Activated T-helper 1 cell treated with Interleukin-2 at 50 U/mL for 16 hours (primary cell): ENCODE measurements at places on chromosomes 3 and 15.

GRCh38 chr15:93165734-93166470 lies 76.9 kb upstream of the RGMA start:
- DNase-seq = no peak

DNA sequence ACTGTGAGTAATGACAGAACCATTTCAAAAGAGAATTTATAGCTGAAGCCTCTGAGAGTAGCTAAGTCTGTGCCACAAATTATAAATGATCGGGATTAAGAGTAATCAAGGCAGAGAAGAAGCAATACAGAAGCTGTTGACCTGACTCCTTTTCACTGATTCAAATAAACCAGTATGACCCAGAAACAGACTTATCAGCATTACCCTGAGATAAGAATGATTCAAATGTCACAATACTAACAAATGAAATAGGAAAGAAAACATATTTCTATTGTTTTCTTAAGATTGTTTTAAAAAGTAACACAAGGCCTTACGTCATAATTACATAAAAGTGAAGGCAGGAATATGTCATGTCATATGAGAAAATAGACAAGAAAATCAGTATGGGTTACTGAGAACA lies 1534.6 kb downstream of the SI start:
- DNase-seq = no peak

DNA sequence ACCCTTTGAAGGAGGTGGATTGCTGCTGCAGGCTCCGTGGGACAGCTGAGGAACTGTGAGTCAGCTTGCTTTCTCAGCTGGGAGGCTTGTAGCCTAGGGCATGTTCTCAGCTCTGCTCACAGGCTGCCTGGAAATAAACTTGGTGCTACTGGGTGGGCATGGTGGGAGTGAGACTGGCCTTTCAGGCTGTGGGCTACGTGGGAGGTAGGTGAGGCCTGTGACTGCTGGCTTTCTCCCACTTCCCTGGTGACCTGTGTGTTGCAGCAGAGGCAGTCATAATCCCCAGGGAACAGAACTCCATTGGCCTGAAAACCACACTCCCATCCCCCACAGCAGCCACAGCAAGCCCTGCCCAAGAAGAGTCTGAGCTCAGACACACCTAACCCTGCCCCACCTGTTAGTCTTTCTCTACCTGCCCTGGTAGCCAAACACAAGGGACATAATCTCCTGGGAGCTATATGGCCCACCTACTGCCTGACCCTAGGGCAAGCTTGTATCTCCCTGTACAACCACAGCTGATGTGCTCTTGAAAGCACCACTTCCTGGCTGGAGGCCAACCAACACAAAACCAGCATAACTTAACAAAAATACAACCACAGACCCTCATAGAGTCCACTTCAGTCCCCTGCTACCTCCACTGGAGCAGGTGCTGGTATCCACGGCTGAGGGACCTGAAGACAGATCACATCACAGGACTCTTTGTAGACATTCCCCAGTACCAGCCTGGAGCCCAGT lies 236.5 kb downstream of the SQOR start:
- no peak for DNase-seq

DNA sequence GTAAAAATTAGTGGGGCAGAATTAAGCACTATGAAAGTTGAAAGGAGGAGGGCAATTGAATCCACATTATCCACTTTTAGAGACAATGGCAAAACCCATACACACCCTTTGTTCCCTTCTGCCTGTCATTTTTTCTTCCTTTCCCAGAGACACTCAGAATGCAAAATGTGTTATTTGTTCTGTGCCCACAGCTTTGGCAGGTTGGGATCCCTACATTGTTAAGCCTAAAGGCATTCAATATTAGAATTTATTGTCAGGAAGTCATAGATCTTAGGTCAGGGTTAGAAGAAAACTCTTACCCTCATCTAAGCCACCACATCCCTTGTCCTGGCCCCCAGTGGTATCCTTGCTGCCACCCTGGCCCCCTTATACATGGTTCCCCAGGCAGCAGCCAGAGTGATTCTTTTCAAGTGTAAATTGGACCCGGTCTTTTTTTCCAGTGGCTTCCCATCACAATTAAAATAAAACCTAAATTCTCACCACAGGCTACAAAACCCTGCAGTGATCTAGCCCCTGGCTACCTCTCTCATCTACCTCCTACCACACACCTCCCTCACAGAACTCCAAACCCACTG lies 470.1 kb upstream of the ATP11B start:
- no peak for DNase-seq

DNA sequence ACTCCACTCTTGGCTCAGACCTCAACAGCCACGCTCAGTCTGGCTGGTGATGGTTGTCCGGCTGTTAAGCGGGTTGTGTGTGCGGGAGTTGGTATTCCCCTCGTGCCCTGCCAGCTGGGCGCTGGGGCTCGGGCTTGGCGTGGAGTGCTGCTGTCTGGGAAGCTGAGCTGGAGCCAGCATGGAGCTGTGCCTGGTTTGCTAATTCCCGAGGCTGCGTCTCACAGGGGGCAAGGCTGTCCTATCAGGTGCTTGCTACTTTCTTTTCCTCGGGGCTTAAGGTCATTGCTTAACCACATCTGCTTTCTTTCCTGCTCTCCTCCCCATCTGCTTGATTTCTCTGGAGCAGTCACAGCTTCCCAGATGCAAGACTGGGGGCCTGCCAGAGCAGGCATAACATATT lies 29.9 kb downstream of the PDIA5 start:
- DNase-seq = no peak

- no peak for DNase-seq
These were observed 248.9 kb upstream of the TBL1XR1 start for GRCh38 chr3:177446165-177446601.

- DNase-seq = no peak
These were observed 122.7 kb upstream of the TJP1 start for GRCh38 chr15:29944925-29945324.

DNA sequence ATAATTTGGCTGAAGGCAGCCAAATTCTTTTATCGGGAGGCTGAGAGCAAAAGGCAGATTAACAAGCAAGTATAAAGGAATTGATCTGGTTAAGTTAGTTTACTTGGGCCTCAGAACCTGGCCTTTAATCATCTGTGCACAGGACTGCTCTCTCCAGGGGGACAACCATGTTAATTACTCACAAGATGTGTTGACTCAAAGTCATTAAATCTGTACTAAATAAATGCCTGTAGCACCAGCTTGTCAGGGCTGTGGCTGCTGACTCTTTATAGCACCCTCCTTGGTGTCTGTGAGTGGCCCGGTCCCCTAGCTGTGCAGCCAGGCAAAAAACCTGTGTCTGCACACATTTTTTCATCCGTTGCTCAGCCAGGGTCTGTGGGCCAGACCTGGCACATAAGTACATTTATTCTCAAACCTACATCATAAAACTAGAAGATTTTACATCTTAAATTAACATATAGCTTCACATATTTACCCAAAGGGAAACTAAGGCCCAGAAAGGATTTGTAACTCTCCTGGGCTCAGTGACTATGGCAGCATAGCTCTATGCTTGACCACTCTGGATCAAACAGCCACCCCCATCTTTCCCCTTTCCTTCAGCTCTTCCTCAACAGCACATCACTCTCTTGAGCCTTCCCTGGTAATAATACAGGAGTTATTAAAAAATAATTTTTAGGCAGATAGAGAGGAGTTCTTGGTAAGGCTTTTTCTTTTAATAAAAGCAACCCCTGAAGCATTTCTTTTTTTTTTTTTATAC lies 51.4 kb downstream of the NCEH1 start:
- DNase-seq = no peak

- DNase-seq = no peak
These were observed 550.0 kb downstream of the FGF12 start for GRCh38 chr3:192177383-192177782.

DNA sequence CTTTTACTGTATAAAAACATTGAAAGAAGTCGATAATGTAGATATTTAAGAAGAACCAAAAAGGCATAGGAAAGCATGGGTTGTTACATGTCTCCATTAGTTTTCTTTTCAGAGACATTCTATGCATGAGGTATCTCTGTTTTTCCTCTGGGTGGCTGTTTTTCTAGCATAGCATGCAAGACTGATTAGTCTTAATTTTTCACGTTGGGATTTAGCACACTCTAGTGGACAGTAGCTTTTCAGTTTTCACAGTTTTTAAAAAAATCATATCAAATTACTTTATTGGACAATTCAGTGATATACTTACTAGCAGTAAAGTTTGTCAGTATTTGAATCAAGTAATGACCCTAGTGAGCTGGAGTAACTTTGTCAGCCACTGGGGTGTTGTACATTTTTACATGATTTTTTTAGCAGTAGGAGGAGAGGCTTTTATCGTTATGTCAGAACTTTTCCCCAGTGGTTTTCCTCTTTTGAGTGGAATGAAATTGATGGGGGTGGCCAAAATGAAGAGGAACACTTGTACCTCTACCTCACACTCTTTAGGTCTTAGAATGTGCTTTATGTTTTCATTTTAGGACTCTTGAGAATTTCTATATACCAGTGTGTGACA lies 57.2 kb downstream of the SEC22A start:
- no peak for DNase-seq

GRCh38 chr3:194637066-194637465 lies 3.8 kb upstream of the TMEM44 start:
- no peak for DNase-seq

GRCh38 chr15:101580431-101580830 lies 71.8 kb downstream of the TM2D3 start:
- DNase-seq = no peak

GRCh38 chr3:43448098-43448497 lies 161.8 kb downstream of the SNRK start:
- DNase-seq = no peak

DNA sequence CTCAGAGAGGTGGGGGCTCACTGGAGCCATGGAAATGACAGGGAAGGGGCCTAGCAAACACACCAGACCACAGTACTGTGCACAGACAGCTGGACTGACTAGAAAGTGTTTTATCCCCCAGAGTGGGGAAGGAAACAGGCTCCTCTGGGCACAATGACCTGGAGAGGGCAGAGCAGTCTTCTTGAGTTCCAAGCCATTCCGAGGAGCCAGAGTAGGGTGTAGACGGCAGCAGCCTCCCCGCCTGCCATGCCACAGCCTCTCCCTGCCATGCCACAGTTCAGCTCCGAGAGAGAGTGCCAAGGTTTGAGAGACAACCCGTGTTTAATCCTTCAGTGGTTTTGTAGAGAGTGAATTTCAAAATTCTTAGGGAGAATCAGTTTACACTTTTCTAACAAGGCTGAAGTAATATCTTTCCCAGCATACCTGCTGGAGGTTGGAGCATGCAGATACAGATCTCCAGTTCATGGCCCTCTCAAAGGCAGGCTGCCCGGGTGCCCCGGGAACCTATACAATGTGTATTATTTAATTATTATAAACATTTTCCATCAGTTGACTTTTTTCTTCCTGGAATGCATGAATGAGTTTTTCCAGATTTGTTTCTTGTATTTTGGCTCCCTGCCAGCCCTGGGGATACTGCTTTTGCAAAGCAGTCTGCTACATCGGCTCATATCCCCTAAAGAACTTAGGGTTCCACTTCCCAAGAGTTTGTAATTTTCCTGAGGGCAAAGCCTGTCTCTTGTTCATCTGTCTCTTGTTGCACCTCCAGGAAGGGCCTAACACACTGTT lies 3.2 kb downstream of the PODXL2 start:
- DNase-seq = no peak

GRCh38 chr3:71786551-71786950 lies 1.6 kb upstream of the PROK2 start:
- DNase-seq = no peak

DNA sequence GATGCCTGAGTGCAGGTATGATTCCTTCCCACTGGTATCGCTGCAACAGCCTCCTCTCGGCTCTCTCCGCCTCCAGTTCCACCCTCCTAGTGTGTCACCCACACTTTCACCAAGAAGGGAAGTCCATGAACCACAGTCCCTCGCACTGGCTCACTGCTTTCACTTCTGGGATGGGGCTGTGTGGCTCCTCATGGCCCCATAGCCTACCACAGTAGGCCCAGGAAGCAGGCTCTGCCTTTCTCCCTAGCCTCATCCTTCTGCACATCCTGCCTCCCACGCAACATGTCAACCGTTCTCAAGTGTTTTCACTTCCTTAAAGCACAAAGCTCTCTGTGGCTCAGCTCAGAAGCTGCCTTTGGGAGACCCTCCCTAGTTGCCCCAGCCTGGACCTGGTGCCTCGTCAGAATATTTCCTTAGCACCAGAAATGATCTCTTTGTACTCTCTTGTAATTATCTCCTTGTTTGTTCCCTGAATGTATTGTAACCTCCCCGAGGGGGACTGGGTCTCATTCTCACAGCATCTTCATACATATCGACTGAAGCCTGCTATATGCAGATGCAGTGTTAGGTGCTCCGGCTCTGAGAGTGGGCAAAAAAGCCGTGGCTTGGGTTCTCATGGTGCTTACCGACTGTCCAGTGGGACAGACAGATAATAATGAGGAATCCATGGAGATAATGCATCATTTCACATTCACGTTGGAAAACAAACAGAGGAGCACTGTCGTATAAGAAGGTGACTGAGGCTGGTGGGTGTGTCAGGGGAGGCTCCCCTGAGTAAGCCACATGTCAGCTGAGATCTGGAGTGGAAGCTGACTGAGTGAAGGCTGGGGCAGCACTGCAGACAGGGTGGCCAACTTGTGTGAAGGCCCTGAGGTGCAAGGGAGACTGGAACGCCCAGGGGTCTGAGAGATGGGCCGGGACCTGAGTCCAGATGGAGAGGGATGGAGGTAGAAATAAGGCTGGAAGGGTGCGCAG lies 107.1 kb downstream of the DGKG start:
- DNase-seq = no peak

- peak; percentile 82 for DNase-seq
These were observed at the start of gene HSPBAP1 for GRCh38 chr3:122793568-122794416. HSPBAP1 (minus strand) TSS chr3:122793831; CDS start chr3:122793680, 151 bp downstream.

GRCh38 chr3:129626744-129627349 lies 20.4 kb upstream of the PLXND1 start:
- peak; percentile 56 for DNase-seq

GRCh38 chr3:49647741-49648140 lies 26.4 kb upstream of the APEH start:
- DNase-seq = no peak

DNA sequence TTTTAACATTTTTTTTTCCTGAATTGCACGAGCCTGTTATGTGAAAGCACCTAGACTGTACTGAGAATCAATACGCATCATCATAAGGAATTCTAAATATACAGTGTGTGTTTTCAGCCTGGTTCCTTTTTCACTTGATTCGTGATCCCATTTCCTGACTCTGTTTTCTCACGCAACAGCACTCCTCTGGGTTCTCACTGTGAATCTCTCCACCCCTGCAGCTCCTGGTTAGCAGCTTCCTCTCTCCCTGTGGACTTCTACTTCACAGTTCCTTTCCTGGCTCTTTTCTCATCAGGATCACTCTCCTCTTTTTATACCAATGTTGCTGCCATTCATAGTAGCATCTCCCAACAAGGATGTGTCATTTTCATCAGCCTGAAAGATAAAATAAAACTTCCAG lies 297.2 kb downstream of the CADM2 start:
- no peak for DNase-seq

- DNase-seq = no peak
These were observed 140.5 kb downstream of the SEMA6D start for GRCh38 chr15:47857776-47858167.
